Fibroblast of gingiva (primary cell): ENCODE measurements at places on chromosomes 5 and 9.

- DNase-seq: no peak
These were observed 137.6 kb upstream of the WWC1 start for GRCh38 chr5:168153876-168154270.

DNA sequence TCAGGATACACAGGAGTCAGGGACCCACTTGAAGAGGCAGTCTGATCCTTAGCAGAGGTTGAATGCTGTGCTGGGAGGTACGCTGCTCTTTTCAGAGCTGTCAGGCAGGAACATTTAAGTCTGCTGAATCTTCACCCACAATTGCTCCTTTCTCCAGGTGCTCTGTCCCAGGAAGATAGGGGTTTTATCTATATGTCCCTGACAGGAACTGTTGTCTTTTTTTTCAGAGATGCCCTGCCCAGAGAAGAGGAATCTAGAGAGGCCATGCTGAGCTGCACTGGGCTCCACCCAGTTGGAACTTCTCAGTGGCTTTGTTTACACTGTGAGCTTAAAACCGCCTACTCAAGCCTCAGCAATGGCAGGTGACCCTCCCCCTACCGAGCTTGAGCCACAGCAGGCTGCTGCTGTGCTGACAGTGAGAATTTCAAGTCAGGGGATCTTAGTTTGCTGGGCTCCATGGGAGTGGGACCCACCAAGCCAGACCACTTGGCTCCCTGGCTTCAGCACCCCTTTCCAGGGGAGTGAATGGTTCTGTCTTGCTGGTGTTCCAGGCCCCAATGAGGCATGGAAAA lies 169.0 kb downstream of the FBXL17 start:
- DNase-seq: no peak

GRCh38 chr5:33148076-33148513 lies 292.7 kb upstream of the TARS1 start:
- DNase-seq: peak; percentile 94

DNA sequence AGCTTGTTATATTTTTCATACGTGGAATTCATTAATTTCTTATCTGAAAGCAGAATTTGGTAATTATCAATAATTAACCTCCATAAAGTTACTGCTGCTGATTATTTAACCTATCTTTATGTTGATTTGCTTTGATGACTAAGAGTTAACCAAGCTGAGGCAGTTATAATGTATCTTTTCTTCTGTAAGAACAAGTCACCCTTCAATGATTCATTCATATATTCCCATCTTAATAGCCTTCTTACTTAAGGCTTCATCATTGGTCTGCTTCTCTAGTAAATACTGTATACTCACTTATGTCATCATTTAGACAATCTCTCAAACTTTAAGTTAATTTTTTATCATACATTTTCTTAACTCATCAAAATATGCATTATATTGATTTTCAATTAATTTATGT lies 592.2 kb downstream of the ANXA1 start:
- no peak for DNase-seq

GRCh38 chr5:14724633-14725032 lies 60.1 kb downstream of the OTULIN start:
- DNase-seq: no peak

DNA sequence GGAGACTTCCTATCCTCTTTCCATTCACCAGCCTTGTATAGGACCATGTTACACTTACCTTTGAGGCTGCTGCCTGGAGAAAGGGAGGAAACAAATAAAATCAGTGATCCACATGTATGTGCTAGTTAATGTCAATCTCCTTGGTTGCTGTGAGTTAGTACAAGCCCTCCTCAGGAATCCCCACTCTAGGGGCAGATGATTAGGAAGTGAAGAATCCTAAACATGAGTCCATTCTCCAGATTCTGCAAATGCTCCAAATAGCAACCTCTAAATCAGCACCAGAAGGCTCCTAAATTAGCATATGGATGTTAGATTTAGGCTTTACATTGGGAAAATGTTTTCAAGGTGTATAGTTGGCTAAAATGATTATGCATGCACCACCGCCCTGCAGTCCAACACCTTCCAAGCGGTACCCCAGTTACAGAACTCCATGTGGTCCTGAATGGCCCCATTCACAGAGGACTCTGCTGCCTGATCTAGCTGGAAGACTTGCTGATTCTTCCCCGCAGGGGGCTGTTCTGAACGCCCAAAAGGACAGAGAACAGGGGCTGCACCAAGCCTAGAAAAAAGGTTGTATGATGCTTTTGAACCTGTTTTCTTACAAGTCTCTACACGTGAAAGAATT lies 123.2 kb downstream of the TLE1 start:
- DNase-seq: no peak

- DNase-seq: no peak
These were observed 53.5 kb upstream of the COL15A1 start for GRCh38 chr9:98890256-98890655.

DNA sequence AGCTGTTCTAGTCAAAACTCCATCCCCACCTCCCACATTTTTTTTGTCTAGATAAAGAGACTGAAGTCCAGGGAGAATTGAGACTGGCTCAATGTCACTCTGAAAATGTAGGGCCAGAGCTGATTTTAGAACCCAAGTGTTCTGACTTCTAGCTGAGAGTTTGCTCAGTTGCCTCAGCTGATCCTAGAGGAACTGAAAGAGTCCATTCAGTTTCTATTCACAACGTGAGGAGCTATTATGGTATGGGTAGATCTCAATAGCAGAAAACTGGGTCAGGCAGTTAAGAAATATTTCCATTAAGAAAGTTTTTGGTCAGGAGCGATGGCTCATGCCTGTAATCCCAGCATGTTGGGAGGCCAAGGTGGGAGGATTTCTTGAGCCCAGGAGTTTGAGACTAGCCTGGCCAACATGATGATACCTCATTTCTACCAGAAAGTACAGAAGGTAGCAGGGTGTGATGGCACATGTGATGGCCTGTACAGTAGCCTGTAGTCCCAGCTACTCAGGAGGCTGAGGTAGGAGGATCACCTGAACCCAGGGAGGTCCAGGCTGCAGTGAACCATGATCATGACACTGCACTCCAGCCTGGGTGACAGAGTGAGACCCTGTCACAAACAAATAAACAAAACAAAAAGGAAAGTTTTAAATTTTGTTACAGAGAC lies 61.7 kb downstream of the GLRA1 start:
- DNase-seq: no peak

DNA sequence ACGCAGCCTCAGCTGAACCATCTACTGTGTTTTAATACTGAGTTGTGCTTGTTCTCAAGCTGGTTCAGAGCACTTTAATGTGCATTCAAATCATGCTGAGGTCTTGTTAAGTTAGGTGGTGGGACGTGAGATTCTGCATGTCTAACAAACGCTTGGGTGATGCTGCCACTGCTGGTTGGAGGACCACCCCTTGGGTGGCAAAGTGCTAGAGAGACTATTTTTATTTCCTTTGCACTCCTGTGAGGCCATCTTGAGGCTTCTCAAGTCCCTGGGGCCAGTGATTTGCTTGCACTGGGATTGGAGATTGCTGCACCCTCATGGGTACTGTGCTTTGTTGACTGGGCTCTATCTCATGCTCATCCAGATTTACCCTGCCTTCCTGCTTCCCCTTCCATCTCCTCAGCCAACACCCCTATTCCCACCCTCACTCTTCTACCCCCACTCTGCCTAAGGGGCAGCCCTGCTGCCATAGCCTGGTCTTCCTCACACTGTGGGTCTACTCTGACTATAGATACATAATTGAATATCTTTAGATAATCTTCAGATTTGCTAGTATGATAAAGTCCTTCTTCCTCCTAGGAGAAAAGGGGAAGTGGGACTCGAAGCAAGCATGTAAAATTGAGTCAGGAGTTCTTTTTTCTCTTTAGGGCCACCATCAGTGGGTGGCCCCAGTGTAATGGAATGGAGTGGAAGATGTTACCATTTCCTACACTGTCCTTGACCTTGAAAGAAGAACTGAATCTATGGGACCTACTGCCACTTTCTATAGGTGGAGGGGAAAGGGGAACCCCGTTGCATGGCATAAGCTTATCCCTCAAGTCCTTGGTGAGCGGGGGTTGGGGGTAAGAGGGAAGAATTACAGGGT lies 45.1 kb upstream of the SUB1 start:
- no peak for DNase-seq

DNA sequence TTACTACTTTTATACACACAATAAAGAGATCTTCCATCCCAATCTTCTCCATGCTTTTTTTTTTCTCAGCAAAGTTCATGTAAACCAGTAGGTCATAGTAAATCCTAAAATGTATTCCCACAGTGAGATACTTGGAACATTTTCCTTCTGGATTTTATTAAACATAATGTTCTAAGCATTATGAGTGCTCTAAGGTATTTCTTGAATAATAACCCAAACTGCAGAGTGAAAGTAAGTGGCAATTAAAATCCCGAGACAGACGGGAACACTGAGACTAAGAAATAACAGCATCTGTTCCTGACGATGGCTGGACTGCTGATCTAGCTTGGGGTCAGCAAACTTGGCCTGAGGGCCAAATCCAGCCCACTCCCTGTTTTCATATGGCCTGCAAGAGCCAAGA lies 359.8 kb downstream of the ARL15 start:
- DNase-seq: no peak

- DNase-seq: no peak
These were observed 2.1 kb downstream of the SLC36A2 start for GRCh38 chr5:151345187-151345807.

GRCh38 chr5:15004506-15004905 lies 132.9 kb upstream of the ANKH start:
- DNase-seq: no peak

DNA sequence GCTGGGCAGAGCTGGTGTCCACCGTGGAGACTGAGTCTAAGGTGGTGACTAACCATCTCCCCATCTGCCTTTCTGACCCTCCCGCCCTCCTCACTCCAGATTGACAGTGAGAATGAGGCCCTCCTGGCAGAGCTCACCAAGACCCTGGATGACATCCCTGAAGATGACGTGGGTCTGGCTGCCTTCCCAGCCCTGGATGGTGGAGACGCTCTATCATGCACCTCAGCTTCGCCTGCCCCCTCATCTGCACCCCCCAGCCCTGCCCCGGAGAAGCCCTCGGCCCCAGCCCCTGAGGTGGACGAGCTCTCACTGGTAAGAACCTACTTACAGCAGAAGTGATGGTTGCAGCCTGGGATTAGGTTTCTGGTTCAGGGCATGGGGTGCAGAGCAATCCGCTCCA lies 96.5 kb downstream of the PPARGC1B start:
- DNase-seq: no peak

GRCh38 chr9:76744336-76744735 lies 19.9 kb upstream of the PCA3 start:
- no peak for DNase-seq

DNA sequence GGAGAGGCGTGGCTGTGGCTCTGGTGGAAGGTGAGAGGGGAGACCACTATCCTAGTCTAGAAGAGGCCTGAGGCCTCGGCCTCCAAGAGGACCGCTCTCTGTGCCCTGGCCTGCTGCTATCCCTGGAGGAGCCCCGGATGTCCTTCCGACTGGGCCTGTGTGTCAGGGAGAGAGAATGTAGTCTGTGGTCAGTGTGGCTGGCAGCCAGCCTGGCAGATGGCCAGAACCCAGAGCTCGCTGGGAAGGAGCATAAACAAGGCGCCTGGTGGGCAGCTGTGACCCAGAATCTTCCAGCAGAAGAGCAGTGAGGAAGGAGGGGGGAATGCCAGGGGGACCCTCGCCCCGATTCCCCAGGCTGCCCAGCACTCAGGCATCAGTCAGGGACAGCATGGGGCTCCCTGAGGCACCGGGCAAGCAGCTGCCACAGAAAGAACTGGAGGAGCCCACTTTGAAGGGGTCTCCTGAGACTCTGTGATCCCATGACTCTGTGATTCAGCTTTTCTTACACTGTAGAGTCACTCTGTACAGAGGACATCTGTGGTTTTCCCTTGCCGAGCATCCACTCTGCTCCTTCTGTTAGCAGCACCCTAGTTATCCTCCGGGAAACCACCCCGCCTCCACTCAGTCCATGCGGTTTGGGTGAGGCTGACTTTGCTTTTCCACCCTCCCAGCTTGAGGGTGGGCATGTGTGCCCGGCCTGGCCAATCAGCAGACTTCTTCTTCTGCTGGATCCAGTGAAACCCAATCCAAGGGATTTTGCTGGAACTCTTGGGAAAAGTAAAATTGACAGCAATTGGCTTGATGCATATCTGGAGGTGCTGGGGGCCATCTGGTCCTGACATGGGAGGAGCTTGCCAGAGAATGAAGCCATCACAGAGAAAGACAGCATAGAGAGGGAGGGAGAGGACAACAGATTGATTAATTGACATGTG lies 46.2 kb upstream of the PWWP2A start:
- DNase-seq: peak; percentile 98

DNA sequence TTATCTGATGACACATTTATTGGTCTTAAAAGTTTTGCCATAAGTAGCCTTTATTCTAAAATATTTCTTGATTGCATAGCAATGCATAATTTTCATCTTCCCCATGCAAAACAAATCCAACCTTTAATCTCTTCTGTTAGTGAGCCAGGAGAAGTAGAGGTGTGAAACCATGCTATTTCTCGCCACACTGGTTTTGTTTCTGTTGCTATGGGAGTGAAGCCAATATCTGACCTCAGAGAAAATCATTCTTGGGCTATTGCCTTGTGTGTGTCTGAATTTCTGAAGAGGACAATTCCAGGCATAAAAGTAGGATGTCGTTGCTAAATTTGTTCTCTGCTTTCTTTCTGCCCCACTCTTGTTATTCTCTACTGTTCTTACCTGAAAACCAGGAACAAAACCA lies 183.6 kb downstream of the PTTG1 start:
- no peak for DNase-seq

DNA sequence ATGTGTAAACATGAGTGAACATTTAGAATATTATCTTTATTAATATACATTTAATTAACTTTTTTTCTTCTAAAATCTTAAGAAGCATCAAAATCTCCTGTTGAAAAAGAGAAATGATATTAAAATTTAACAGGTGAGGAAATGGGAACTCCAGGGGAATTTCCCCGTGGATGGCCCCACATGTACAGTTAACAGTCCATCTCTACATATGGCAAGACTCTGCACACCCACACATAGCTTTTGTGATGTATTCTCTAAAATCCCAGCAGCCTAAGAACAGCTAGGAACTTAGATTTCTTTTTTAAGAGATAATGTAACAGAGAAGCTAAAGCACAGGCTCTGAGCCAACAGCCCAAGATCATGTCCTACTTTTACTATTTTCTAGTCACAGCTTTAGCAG lies 556.3 kb upstream of the RGMB start:
- no peak for DNase-seq

DNA sequence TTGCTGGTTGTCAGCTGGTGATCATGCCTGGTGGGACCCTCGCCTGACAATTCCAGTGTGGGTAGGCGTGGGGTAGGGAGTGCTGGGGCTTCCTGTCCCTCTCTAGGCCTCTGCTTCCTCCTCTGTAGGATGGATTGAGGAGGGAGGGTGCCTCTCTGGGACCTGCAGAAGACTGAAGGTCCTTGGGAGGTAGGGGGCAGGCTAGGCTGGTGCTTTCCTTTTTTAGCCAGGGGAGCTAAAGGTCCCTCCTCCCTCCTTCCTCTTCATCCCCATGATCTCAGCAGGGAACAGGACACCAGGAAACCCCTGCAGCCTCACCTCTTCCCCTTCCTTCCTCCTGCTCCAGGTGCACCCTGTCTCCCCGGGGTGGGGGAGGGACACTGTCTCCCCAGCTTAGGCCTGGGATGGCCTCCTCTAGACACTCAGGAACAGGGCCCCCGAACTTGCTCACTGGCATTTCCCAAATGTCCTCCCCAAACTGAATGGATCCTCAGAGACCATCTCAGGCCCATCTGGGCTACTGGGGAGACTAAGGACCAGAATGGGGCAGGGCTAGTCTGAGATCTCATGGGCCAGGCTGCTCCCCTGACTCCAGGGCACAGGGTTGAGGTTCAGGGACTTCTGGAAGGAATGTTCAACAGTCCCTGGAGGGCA lies 8.4 kb downstream of the SH2D3C start:
- no peak for DNase-seq

- no peak for DNase-seq
These were observed 449.5 kb upstream of the TRPC7 start for GRCh38 chr5:136814619-136815378.

GRCh38 chr9:92342825-92343488 lies 17.2 kb downstream of the CENPP start:
- peak; percentile 56 for DNase-seq
